ENCODE measurements at places on chromosomes 3 and 15.
A peak's percentile ranks its signal among the peaks of the same experiment; 100 is the strongest.

- DNase-seq = no peak
Measured at GRCh38 chr15:99844150-99844549, 110.9 kb upstream of the LYSMD4 start.

GRCh38 chr15:52234596-52235541 lies 43.7 kb upstream of the GNB5 start:
- DNase-seq = no peak

GRCh38 chr3:142618917-142619461 lies 22.8 kb downstream of the PLS1 start:
- no peak for DNase-seq

DNA sequence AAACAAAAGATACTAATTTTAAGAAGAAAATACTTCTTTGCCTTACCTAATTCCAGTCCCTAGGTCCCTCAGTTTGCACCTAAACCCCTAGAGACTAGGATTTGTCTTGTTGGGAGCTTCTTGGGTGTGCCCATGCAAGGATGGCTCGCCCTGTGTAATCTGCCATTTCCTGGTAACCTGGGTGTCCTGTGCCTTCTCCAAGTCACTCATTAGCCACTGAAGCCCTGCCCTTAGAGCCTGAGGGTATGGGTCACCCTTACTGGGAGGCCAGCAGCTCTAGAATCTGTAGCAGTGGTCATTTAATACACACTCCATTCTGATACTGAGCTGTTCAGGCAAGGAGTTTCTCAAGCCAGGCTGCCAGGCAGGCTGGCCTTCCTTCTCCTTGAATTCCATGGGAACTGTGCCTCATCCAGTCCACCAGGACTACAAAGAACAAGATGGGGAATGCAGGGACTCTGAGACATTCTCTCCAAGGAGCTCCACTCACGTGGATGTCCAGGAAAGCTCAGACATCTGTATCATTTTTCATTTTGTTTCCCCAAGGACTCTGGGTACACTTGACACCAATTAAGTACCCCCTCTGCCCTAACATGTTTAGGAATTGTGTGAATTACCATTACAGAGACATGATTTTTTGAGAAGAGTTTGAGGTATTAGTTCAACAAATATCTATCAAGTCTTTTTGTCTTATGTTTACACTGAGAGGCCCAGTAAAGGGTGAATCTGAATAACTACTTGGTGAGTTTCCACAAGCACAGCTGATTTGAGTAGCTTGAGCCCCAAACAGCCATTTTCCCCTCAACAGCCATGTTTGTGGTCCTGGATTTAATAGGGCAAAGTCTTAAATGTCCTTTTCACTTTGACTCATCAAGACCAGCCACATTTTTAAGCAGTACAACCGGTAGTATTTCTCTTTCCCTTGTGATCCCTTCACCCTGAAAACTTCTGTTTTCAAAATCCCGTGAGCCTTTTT lies 52.6 kb downstream of the ARNT2 start:
- no peak for DNase-seq

DNA sequence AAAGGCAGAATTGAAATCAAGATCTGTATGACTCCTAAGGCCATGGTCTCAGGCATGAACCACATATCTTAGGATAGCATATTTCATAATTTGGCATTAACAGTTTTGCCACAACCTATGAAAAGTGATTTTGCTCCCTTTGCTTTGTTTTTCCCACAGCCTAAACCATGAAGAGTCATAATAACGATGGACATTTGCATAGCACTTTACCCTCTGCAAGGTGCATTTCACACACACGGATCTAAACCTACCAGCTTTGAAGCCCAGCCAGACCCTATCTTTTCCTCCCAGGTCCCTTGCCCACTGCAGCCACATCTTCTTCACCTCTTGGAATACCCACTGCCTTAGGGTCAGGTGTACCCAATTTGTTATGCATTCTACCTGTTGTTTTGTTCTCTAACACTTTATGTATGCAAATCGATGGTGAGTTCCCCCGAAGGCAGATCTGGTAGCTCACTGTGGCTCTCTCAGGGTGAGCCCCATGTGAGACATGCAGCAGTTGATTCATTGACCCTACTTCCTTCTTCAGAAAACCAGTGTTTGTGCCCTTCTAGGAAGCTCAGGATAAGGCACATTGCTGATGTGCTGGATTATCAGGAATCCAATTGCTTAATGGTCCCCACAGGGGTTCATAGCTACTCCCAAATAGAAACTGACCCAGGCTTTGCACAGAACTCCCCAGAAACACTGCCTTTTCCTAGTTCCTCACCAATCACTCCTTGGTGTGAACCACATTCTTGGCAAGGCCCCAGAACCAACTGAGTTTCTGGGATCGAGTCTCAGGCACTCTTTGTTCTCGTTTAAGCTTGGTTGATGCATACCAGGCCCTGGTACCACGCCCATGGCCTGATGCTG lies 8.7 kb downstream of the ARHGAP31 start:
- DNase-seq = no peak

DNA sequence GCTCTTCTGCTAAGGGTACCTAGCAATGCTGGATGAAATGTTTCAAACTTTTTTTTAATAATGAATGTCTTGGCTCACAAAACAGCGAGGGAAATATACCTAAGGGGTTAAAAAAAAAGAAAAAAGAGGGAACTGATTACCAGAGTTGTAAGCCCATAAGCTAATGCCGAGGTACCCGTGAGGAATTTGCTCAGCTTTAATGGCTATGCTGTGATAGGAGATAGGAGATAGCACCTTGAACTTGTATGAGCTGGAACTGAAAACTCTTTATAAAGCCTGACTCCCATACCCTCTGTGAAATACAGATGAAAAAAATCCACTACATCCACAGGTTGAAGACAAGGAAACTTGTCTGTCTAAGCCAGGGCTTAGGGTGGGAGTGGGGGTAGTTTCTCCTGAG lies 13.9 kb downstream of the GRAMD1C start:
- no peak for DNase-seq

DNA sequence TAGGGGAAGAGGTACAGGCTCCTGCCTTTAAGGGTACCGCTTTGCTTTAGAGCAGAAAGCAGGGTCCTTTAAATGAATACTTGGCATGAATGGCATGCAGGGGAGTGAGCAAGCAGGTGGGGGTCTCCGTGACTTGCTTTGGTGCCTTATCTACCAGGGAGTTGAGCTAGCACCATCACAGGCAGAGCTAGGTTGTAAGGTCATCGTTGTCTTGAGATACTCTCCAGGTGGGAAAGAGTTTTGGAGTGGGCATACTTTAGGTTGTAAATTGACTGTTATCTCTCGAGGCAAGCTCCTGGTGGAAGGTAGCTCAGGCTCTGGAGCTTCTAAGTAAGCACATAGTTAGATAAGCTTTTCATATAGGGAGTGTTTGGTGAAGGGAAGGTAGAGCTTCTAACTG lies 5.6 kb downstream of the GASK1A start:
- DNase-seq = no peak

DNA sequence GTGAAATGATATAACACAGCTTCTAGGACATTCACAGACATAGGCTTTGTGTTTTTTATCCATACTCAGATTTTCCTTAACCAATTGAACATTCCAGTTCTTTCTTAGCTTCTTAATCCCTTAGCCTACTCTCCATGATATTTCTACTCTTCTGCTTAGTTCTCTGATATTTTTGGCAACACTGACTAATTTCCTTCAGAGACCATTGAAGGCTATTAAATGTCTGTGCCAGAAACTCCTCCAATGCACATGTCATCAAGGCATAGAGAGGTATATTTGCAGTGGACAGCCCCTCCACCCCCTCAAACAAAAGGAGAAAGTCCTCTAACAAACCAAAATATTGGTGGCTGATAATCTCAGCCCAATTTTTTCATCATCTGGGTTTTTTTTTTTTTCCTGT lies 105.9 kb upstream of the TSC22D2 start:
- DNase-seq = no peak

DNA sequence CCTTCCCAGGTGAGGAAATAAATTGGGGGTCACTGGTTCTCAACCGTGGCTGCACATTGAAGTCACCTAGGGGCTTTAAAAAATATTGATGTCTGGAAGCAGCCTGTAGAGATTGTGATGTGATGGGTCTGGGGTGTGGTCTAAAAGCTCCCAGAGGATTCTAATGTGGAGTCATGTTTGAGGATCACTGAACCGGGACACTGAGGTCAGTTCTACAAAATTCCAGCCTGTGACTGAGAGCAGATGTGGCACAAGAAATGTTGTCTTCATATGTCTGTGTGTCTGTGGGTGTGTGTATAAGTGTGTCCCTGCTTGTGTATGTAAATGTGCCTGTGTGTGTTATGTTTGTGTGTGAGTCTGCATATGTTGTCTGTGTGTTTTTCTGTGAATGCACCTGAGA lies 79.9 kb downstream of the TLE3 start:
- DNase-seq = no peak

DNA sequence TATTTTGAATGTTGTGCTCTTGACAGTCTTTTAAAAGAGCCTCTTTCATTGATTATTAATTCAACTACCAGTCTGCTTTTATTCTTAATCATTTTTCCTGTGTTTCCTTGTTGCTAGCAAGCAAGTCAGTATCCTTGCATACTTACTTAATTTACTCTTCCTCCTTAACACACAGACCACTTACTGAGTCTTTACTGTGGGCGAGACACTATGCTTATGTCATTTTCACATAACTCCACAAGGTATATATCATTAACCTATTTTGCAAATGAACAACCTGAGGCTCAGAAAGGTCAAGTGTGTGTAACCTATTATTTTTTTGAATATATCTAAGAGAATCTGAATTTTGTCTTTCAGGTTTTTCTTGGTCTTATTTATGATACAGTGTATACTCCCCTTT lies 130.9 kb downstream of the WDR76 start:
- DNase-seq = no peak

- no peak for DNase-seq
Measured at GRCh38 chr15:92848852-92849598, 51.1 kb upstream of the CHD2 start.

GRCh38 chr15:33152502-33153109 lies 41.9 kb downstream of the FMN1 start:
- DNase-seq = peak; percentile 30

- DNase-seq = no peak
Measured at GRCh38 chr3:132232231-132232792, 84.9 kb upstream of the ACP3 start.

DNA sequence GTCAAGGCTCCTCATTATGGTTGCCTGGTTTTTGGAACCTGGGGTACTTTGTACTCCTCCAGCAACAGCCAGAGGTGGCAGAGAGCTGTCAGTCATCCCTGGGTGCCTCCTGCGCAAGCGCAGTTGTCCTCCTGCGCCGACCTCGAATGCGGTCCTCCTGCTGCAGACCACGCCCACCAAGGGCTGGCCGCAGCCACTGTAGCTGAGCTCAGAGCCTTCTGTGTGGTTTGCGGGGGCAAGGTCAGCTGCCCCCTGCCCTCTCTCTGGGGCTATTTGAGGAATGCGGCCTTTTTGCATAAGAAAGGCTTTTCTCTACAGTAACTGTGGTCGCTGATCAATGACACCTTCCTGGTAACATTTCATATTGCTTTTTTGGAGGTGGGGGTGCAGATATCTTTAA lies 131.3 kb upstream of the SNRPN start:
- peak; percentile 51 for DNase-seq

DNA sequence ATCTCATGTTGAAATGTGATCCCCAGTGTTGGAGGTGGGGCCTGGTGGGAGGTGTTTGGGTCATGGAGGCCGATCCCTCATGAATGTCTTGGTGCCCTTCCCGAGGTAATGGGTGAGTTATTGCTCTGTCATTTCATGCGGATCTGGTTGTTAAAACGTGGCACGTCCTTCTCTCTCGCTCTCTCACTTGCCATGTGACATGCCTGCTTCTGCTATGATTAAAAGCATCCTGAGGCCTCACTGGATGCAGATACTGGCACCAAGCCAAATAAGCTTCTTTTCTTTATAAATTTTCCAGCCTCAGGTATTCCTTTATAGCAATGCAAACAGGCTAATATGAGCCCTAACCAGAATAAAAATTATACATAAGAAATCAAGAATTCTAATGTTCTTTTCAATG lies 31.7 kb upstream of the HACD2 start:
- DNase-seq = no peak

DNA sequence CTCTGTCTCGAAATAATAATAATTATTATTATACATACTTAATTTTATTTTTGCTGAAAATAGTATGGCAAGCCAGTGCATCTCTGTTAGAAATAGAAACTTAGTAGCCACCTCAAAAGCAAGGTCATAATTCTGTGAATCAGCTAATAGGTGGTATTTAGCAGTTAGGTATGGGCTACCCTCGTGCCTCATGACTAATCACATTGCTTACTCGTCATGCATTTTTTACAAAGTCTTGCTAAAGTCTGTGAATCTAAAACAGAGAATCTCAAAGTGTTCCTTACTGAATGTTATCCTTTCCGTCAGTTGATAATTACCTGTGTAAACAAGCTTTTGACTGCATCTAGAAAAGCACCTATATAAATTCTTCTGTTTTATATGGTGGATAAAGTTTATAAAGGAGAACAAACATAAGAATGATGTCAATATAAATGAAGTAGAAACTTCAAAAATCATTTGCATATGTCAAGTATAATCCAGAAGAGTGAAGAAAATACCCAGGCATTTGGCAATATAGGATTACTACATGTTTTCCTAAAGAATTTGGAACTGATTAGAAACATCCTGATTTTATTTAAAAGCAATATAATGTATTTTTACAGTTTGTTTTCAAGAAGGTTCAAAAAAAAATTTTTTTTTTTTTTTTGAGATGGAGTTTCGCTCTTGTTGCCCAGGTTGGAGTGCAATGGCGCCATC lies 6.2 kb downstream of the PPARG start:
- DNase-seq = no peak

DNA sequence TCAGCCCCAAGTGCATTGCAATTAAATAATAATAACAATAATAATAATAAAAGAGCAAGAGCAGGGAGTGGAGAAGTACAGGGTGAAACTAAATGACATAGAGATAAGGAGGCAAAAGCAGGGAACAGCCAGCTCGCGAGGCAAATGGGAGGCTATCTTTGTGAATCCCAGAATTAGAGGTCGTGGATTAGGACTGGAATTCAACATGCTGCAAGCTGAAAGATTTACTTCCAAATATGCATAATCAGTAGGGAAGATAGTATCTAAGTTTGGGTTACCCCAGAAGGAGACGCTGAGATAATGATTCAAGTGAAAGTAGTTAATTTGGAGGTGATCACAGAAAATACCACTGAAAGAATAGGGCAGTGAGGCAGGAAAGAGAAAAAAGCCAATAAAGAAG lies 119.4 kb upstream of the UBE2E2 start:
- DNase-seq = no peak

DNA sequence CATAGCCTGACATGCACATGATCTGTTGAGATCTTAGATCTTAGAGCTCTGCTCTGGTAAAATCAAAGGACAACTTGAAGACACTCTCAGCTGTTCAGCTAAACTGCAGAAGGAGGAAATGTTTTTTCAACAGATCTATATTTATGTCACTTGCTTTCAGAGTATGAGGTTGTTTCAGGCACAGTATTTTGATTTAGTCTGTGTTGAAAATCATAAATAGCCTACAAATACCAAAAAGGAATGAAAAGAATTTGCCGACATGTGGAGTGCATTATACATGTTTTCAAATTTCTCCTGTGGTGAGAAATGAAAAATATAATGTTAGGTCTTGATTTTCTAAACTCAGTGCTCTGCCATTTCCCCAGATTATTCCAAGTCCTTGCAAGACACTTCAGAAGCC lies 1118.4 kb downstream of the TBL1XR1 start:
- no peak for DNase-seq

- no peak for DNase-seq
Measured at GRCh38 chr3:9455596-9456131, 58.2 kb downstream of the SETD5 start.

- DNase-seq = no peak
Measured at GRCh38 chr15:80324545-80325080, 72.6 kb upstream of the CTXND1 start.

GRCh38 chr3:46416125-46416810 lies 9.2 kb downstream of the CCRL2 start:
- no peak for DNase-seq

All from putamen (tissue), 1 donor.